GM04504 (cell line): ENCODE measurements at places on chromosomes 12 and 14.
A peak's percentile ranks its signal among the peaks of the same experiment; 100 is the strongest.

- DNase-seq, result peak; percentile 26
These were observed 129.5 kb downstream of the ETV6 start for GRCh38 chr12:11778713-11779685.

DNA sequence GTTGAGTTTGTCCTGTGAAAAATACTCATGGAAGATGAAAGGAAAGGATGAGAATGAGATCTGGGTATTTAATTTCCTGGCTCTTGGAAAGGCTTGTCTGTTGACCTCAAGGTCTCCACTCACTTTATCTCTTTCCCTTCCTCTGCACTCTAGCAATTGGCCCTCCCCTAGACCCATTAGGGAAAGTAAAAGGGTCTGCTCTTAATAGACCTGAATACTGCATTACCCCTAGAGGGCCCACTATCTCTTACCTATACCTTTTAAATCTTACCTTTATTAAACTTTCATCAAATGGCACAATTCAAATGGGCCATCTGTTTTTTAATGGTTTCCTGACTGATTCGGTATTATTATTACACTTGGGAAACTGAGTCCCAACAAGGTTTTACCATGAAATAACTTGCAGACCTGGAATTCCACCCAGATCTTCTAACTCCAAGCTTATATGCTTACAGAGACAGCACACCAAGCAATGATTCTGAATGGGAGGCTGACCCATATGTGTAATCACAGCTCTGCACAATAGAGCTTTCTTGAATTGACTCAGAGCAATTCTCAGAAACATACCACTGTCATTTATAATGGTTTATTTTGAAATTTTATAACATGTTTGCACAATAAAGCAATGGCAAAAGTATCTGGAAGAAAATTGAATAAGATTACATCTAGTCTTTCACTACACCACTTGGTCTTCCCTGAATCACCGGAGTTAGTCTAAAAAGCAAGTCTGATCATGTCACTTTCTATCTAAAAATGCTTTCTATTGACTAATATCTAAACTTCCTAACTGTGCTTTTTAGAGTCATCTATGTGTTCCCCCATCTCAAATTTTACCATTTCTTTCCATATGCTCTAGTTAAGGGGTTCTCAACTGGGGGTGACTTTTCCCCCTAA, 618.5 kb downstream of the NRXN3 start:
- no peak for DNase-seq

- DNase-seq, result no peak
These were observed 37.7 kb downstream of the ADAM21 start for GRCh38 chr14:70489579-70490200.

GRCh38 chr14:83461521-83461920, 1927.9 kb upstream of the SEL1L start:
- no peak for DNase-seq

DNA sequence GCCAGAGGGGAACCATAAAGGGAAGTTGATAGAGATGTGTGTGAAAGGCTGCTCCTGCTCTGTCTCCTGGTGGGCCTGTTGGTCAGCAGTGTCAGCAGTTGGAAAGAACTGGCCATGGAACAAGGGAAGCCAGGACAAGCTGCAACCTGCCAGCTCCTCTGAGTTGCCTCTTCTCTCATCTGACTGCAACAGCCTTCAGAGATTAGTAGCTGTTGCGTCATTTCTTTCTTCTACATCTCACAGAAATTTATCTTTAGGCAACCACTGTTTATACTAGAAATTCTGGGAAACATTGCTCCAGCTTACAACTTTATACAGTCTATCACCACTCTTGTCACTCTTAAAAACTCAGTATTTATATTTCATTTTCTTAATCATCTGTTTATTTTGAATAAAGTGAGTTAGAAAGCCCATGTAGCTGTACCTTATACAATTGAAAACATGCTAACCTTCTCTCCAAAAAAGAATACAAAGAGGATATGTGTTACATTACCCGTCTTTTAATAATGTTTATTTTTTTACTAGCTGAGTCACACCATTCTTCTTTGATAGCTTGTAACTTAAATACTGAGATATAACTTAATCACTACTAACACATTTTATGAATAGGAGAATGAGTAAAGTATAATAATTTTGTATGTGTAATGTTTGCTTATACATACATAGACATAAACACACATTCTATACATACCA, 224.2 kb downstream of the LRFN5 start:
- DNase-seq, result no peak

- DNase-seq, result no peak
These were observed 73.6 kb downstream of the SAMD4A start for GRCh38 chr14:54640506-54640905.

DNA sequence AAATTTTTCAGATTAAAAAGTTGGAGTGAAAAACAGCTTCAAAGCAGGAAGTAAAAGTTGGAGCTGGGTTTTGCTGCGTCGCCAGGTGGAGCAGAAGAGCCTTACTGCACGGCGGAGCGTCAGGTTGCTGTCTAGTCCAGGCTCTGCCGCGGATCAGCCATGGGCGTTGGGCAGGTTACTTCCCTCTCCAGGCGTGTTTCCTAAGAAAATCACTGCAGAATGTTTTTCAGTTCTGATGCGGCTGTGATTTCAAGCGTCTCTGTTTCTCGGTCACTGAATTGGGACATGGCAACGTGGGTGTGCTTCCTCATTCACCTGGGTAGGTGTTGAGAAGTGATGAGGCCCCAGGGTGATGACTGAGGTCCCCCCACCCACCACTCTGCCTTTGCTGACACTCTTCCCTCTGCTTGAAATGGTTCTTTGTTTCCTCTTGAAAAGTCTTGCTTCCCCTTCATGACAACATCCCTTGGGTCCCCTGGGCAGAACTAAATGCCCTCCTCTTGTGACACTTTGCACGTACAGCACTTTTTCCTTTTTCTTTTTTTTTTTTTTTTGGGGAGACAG, 7.6 kb downstream of the EVL start:
- no peak for DNase-seq

DNA sequence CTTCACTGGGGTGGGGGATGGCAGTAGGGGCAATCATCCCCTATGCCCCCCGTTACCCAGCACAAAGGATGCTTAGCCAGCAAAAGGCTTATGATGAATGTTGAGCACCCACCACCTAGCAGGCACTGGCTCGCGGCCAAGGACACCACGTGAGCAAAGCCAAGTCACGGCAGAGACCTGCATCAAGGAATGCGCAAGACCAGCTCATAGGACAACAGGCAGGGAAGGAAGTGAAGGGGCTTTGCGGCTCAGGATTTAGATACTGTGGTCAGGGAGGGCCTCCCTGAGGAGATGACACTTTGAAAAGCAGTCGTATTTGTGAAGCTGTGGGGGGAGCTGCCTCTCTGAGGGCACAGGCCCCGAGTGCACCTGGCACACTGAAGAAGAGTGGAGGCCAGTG, 32.8 kb downstream of the SH2B3 start:
- no peak for DNase-seq

DNA sequence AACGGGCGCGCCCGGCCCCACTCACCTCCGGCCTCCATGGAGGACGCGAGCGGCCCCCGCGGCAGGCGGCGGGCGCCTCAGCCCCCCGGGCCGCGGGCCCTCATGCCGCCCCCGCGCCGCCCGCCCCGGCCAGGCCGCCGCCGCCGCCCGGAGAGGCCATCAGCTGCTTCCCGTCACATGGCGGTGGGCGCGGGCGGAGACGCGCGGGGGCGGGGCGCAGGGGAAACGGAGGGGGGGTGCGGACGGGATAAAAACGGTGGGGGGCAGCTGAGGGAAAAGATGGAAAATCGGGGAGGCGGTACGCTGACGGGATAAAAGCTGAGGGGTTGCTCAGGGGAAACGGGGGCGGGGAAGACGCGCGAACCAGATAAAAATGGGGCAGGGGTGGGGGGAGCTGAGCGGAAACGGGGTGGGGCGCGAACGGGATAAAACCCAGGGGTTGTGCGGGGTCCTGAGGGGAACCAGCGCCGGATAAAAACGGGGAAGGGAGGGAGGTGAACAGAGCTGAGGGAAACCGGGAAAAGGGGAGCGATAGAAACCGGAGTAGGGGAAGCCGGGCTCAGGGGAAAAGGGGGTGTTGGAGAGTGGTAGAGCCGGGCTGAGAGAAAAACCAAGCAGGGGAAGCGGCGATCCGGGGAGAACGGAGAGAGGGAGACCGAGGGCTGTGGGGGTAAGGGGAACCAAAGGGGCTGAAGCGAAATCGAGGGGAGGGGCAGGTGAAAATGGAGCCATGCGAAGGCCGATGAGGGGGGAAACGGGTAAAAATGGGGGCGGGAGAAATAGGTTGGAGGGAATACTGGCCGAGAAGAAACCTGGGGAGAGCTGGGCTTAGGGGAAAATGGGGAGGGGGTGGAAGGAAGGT, at the start of gene WSB2:
Gene WSB2, minus strand, starts transcription at position 169 of the 862 bp plus-strand sequence. Its CDS starts 131 bp downstream, at position 38.
- no peak for DNase-seq

GRCh38 chr12:30824311-30824710, 69.6 kb upstream of the CAPRIN2 start:
- no peak for DNase-seq

- DNase-seq, result peak; percentile 70
These were observed 217.1 kb downstream of the SLC38A4 start for GRCh38 chr12:46608431-46609272.

DNA sequence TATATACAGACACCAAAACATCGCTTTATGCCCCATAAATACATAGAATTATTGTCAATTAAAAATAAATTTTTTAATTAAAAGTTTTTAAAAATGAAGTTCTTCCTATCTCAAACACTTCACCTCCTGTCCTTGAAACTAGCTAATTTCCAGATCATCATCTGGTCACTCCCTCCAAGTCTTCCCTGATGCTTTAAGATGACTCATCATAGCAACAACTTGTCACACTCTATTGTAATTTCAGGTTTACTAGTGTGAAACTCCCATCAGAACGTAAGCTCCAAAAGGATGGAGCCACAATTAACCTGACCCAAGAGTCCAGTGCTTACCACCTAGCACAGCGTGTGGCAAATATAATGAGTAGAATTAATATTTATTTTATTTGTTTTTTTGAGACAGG, 16.3 kb downstream of the GXYLT1 start:
- DNase-seq, result no peak

- no peak for DNase-seq
These were observed 103.3 kb upstream of the FKBP4 start for GRCh38 chr12:2691345-2692071.

DNA sequence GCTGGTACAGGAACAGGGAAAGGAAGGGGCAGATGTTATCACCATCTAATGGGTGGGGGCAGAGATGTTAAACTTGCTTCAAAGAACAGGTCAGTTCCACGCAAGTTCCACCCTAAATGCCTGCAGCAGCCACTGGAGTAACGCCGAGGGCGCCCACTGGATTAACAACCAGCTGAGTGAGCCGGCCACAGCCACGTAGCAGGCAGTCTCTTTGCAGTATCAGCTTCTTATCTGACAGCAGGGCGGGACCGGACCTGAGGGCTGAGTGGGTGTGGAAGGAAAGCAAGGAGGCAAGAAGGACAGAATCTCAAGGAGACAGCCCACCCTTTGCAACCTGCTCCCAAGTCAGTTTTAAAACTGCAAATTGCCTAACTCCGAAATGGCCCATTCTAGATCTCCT, 38.4 kb upstream of the FOXN3 start:
- DNase-seq, result no peak

- DNase-seq, result peak; percentile 47
These were observed 124.6 kb downstream of the ERC1 start for GRCh38 chr12:1115484-1116231.

DNA sequence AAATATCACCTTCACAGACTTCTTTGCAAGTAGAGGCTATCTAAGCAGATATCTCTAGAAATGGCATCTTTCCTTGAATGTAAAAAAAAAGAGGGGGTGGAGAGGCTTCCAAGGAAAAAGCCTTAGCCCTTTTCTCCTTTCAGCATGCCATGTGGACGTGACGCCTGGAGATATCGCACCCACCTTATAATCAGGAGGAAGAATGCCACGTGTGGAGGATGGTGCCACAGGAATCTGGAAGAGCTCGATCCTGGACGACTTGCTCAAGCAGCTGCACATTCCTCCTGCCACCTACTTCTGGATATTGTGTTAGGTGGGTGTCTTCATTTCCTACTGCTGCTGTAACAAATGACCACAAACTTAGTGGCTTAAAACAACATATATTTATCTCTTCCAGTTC, 203.6 kb downstream of the NUAK1 start:
- no peak for DNase-seq

DNA sequence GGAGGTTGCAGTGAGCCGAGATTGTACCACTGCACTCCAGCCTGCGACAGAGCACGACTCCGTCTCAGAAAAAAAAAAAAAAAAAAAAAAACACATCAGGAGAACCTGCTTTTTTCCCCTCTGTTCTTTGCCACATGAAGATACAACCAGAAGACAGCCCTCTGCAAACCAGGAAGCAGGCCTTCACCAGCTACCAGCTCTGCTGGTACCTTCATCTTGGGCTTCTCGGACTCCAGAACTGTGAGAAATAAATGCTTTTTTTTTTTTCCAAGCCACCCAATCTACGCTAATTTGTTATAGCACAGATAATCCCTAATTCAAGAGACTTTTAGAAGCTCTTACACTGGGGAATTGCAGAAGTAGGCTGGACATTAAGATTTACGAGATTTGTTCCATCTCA, 121.2 kb downstream of the GARIN6 start:
- DNase-seq, result no peak

GRCh38 chr12:125137766-125138344, 72.6 kb downstream of the AACS start:
- DNase-seq, result no peak

DNA sequence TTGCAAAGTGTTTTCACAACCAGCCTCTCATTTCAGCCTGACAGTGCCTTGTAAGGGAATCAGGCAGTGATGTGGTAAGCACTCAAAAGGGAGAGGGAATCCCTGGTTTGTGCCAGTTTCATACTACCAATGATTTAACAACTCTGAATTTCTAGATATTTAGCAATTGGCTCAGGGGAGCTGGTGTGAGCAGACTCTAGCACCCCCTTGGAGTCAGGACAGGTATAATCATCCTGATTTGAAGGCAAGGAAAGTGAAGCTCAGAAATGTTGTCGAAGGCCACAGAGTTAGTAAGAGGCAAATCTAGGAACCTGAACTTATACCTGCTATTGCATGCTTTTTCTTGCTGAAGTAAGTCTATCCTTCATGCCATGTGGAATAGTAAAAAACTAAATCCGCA, 63.1 kb upstream of the DACT1 start:
- no peak for DNase-seq

GRCh38 chr12:71439362-71439612, 311 bp upstream of the LGR5 start:
- no peak for DNase-seq
